ENCODE measurements at places on chromosomes 12 and 14.

DNA sequence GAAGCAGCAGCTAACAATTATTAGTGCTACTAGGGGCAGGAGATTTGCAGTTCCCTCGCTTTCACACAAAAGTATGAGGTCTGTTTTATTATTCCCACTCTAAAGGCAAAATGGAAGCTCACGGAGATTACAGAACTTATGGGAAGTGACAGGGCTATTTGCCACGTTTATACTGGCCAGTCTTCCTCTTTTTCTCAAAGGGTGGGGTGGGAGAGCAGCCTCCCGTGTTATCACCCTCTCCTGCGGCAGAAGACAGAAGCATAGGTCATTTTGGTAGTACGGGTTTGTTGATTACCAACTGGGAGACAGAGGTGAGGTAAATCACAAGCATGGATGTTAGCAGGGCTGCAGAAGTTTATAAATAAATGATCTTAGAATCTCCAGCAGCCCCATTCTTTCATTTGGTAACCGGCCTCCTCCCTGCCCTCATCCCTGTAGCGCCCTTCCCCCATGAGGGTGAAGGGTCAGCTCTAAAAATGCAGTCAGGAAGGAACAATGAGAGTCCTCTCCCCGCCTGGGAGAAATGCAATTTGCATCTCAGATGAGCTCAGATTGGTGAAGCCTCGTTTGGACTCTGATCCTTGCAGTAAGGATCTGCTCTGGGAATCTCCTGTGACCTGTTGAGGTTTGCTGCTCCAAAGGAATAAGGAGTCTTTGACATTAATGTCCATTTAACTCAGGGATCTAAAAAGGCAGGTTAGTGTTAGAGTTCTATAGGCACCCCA, 44.7 kb upstream of the SINHCAF start:
- DNase-seq, result no peak

DNA sequence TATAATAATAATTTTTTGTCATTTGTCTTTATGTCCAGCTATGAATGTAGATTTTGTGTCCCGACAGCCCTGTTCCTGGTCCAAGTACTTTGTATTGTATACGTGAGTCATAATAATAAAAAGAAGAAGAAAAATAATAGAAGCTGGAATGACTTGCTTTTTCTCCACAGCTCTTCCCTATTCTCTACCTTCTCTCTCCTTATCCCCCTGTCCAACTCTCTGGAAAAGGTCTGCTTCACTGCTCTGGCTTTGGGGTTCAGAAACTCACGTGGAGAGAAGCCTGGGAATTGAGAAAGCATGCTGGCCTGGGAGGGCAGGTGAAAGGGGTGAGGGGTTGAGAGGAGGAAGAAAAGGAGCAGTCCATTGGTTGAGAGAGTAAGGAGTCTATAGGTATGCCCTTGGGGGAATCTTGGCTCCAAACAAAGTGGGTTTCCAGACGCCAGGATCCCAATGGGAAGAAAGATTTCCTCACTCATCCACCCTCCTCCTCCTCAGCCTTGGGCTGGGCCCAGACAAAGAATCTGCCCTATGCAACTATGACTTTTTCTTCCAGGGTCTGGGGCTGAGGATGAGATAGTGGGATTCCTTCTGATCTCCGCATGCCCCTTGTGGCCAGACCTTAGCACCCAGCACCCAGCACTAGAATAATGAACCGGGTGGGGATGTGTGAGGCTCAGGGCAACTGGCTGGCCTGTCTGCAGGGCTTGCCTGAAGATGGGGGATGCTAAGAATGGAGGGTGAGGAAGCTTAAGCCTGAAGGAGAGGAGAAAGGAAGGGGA, 4.0 kb downstream of the HOXC8 start:
- peak; percentile 37 for DNase-seq

GRCh38 chr12:19967431-19967830, 400.9 kb upstream of the PDE3A start:
- DNase-seq, result peak; percentile 72

- DNase-seq, result no peak
These were observed 45.8 kb downstream of the SLCO1C1 start for GRCh38 chr12:20740972-20741371.

GRCh38 chr14:91420686-91421085, 3.1 kb upstream of the CCDC88C start:
- DNase-seq, result no peak

GRCh38 chr14:20327005-20327869, 5.8 kb downstream of the CCNB1IP1 start:
- peak; percentile 75 for DNase-seq

DNA sequence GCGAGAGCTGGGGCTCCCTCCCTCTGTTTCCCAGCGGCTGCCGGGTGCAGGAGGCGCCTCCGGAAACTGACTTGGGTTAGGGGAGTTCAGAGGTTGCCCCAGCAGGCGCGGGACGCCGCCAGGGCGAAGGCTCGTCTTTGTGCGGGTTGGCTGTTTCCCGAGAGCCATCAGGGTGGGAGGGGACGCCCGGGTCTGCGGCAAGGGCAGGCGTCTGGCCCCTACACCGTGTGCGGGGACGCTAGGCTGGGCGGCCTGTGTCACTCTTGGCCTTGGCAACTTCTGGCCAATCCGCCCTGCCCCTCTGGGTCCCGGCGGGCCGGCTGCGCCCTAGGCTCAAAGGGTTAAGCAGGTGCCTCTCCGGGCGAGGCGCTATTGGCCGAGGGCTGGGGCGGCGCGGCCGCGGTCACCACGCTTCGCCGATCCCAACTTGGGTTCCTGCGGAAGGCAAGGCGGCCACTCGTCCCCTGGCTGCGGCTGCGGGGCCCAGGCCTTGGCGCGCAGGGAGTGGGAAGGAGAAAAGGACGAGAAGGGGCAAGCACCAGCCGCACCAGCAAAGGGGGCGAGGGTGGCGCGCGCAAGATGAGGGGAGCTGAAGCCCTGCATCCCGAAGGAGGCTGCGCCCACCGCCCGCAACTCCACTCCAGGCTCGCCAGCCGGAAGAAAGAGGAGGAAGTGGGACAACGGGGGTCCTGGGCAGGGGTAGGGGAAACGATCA, 5.6 kb upstream of the NPAS3 start:
- DNase-seq, result no peak

GRCh38 chr14:69464829-69465228, 19.7 kb upstream of the PLEKHD1 start:
- DNase-seq, result no peak

GRCh38 chr14:103830511-103831270, 16.7 kb downstream of the PPP1R13B start:
- no peak for DNase-seq

DNA sequence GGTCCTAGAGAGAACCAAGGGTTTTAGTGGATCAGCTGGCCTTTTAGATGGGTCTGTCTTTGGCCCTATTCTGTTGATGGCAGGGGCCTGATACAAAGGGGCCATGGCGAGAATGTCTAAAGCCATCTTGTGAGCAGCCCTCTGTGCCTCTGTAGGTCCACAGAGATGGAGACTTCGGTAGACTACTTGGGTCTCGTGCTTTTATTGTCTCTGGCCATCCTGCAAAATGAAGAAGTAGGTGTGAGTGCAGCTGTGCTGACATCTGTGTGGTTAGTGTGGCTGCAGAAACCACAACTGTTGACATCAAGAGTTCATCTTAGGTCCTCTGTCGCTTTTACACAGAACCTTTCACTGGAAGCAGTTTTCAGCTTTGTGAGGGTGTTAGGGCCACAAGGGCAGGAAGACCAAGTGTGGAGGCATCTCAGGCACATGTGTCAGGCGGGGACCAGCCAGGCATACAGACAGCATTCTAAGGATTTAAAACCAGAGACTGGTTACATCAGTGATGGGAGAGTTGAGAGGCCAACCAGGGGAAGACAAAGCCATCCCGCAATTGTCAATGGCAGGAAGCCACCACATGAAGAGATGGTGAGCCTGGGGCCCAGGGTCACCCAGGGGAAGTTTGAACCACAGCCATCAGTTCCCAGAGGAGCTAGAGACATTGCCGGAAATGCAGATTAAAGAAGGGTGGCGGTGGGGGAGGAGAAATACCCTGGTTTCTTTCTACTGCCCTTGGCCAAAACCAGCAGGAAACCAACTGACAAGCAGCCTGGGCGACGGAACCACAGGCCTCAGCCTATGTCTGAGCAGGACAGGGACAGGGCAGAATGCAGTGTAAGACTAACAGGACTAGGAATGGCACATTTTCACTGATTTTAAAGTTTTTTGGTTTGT, 13.0 kb upstream of the TPCN1 start:
- DNase-seq, result no peak

- DNase-seq, result no peak
These were observed 189.2 kb downstream of the DAD1 start for GRCh38 chr14:22399776-22400175.

GRCh38 chr12:43062201-43062895, 472.8 kb upstream of the PRICKLE1 start:
- DNase-seq, result no peak

DNA sequence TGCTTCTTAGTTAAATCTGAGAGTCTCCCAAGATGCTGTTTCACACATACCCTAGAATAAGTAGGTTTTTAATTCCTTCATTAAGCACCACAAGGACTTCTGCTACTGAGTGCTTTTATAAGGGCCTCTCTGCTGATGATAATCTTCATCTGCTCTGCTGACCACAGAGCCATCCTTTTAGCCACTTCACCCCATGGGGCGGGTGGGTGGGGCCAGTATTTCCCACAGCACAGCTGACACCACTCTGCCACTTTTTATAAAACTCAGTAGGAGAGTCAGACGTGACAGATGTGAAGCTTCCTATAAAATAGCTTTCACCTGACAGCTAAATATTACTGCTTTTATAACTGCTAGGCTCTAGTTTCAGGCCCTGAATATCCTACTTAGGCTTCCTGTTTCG, 20.3 kb downstream of the FCF1 start:
- peak; percentile 76 for DNase-seq

GRCh38 chr12:67928621-67929383, 60.4 kb upstream of the IFNG-AS1 start:
- DNase-seq, result peak; percentile 80

DNA sequence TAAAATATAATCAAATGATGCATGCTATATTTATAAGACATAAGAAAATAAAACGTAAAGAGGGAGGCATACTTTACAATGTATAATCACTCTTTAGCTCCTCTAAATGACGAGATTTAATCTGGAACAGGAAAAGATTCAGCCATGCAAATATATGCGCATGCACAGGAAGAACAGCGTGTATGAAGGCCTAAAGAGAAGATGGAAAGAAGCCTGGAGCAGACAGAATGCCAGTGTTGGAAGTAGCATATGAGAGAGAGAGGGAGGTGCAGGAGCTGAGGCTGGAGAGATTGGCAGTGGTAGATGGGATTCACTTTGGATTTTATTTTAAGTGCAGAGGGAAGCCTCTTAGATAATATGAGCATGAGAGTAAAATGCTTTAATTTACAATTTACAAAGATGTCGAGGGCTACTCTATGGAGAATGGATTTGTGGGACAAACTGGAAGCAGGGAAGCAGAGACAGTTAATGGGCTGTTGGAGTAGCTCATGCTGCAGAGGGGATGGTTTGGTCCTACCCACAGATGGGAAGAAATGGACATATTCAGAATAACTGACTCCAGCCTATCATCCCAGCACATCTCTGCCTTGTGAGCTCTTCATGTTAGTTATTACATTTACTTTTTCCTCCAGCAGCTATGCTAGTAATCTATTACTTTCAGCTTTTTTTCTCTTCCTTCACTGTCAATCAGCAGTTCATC, 411.1 kb downstream of the TMTC2 start:
- DNase-seq, result no peak

GRCh38 chr14:54730156-54730961, 163.4 kb downstream of the SAMD4A start:
- peak; percentile 47 for DNase-seq

- peak; percentile 60 for DNase-seq
These were observed 23.8 kb upstream of the JPH4 start for GRCh38 chr14:23602181-23603095.

- no peak for DNase-seq
These were observed 1.6 kb upstream of the KRT74 start for GRCh38 chr12:52575256-52575655.

DNA sequence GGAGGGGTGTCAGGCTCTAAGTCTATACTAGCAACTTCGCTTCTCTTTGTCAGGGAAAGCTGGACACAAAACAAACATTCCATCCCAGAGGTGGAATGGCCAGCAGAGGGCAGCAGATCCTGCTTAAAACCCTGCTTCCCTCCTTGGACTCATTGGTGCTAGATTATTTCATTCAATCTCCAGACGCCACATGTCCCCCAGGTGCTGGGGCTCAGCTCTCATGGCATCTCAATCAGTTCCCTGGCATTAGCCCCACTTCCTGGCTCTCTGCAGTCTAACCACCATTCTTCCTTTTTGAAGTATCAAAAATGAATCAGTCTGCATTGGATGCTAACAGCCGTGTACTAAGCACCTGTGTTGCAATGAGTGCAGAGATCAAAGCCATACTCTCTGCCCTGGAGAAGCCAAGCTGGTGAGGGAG, 8.1 kb upstream of the PPP1R1A start:
- DNase-seq, result peak; percentile 77

DNA sequence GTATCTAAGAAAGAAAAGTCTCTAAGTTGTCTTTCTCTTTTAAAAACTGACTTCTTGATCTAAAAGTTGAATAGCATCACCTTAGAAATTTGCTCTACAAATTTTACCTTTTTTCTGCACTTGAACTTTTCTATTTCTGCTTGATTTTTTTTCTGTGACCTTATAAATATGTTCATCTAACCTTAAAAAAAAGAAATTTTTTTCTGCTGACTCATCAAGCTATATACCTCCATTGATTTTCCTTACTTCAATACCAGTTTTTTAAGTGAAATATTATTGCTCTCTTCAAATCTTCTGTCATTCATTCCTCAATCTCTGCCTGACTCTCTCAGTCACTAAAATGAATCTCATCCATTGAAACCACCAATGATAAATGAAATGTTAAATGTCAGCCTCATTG, 910.1 kb downstream of the GALC start:
- no peak for DNase-seq

DNA sequence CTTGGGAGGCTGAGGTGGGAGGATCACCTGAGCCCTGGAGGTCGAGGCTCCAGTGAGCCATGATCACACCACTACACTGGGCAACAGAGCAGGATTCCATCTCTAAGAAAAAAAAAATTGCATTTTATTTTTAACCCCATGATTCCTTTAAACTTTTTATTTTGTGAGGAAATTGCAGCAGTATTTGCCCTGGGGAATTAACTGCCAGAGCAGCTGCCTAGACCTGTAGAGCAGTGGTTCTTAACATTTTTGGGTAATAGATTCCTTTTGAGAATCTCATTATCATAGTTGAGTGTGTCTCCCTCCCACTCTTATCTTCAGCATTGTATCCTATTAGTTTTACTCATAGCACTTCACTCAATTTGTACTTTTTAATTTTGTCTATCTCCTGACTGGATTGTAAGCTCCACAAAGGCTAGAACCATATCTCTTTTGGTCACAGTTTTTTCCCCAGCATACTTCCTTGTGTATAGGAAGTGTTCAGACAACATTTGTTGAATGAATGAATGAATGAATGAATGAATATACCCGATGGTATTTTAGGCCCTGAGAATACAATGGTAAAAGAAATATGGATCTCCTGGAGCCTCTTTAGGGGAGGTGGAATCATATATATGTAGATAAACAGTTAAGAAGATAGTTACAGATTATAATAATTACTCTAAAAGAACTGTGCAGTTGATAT, 40.6 kb downstream of the BRMS1L start:
- DNase-seq, result no peak

GRCh38 chr12:119678459-119678858, 10.5 kb downstream of the PRKAB1 start:
- DNase-seq, result no peak

DNA sequence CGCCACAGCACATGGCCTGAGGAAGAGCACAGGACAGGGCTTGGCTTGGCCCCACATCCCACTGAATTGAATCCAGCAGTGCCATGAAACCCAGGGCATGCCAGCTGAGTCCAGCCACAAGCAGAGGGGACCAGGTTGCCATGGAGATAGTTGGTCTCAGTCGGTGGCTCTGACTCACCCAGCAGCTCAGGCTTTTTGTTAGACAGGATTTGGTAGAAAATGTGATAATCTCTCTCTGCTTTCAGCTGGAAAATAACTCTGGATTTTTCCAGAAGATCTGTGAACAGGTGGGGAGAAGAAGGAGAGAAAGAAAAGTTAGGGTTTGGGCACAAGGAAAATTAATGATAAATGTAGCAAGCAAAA, 4.8 kb downstream of the MYH7 start:
- DNase-seq, result peak; percentile 89

Data from myocyte (in vitro differentiated cells).